Skin of body (tissue), 3 donors: ENCODE measurements at places on chromosomes 2 and 18. TPM values are rescaled to one million over a fixed set of nuclear protein-coding genes. Genes with fewer than 3 reads are reported as not detected.

GDF7 gene
- total RNA-seq, result 0.89 TPM

DNA sequence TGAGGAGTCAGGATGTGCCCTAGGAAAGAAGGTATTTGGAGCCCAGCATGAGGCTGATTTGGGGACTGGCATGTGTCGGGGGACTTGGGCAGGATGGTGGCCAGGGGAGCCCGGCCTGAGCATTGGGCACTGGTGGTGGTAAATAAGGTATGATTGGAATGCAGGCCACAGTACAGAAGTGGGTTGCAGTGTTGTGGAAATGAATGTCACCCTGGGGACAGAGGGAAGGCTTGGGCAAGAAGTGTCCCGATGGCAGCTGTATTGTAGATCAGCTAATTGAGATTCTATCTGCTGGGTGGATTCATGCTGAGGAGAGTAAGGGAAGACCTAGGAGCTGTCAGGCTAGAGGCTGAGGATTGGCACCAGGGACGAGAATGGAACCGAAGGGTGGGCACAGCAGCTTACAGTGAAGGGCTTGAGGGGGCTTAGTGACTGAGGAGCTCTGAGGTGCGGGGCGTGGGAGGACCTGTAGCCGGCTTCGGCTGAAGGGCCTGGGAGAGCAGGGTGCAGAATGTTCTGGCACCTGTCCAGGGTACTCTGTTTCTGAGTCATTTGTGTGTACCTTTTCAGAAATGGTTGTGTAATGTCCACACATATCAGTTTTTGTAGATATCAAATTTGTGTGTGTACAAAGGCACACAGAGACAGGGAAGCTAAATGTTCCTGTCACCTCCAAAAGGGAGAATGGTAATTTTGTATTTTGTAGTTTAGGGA is 170.2 kb downstream of the PRKCE start:
- no peak for DNase-seq

- no peak for DNase-seq
Measured at GRCh38 chr2:46157072-46157965, 139.9 kb upstream of the EPAS1 start.

CYP1B1 gene
- 14.1 TPM for total RNA-seq

DLGAP1 gene
- 5.3 TPM for total RNA-seq

- DNase-seq, result no peak
Measured at GRCh38 chr18:22219568-22220355, 50.4 kb downstream of the GATA6 start.

SERPINB7 gene
- total RNA-seq, result 14.6 TPM

- no peak for DNase-seq
Measured at GRCh38 chr18:7676253-7676873, 109.2 kb downstream of the PTPRM start.

DNA sequence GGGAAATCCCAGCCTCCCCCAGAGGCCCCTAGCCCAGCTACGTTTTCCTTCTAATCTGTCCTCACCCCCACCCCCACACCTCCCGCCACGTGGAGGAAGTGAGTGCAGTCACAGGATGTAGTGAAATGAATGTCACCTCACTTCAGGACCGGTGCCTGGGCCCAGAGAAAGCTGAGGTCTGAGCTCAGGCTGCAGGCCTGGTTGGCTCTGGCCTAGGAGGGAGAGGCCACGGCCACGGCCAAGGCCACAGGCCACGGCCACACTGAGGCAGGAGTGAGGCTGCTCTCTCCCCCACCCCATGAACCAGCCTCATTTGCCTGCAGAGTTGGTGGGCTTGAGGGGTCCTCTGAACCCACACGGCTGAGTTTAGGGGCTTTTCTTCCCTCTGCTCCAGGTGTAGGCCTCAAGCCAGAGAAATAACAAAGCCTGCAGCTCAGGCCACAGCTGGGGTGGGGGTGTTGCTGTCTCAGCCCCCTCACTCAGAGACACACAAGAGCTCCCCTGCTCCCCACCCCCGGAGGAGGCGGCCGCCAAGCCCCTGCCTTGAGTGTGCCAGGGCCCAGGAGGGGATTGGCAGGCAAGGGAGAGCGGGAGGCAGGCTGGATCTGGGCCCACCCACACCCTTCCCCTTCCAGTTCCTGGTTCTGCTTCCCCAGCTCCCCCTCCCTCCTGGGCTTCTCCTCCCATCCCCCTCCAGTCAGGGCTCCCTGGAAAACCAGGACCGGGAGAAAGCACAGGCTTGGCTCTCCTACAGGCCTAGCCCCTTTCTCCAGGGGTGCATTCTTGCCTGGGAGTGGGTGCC is 27.0 kb downstream of the DNMT3A start:
- DNase-seq, result peak; percentile 81

C2orf78 gene
- not detected for total RNA-seq

ESPNL gene
- total RNA-seq, result 0.69 TPM

DNA sequence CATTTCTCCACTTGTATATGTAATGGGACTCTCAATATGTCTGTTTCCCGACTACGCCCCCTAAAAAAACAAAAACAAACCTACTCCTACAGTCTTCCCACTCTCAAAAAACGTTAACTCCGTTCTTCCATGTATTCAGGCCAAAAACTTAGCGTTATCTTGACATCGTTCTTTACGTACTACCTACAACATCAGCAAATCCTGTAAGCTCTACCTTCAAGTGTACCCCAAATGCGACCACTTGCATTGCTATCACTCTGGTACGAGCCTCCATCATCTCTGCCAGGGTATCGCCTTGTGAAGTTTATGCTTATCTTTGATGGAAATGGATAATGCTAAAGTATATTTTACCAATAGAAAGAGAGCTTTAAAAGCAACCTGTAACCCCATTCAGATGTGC is 479 bp downstream of the GPATCH11 start:
- no peak for DNase-seq

GRCh38 chr2:189519631-189520387 is 60.8 kb downstream of the SLC40A1 start:
- no peak for DNase-seq

DNA sequence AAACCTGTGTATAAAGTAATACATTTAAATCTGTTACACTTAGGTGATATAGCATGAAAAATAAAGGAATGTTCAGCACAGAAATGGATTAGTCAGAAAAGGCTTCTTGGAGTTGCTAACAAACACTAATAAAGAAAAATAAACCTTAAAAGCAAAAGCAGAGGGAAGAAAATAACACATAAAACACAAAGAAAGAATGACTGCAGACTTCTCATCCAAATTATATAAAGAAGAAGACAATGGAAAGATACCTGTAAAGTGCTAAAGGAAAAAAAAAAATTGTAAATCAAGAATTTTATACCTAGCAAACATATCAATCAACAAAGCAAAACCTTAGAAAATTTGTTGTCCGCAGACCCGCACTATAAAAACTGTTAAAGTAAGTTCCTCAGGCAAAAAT is 63.6 kb downstream of the EXOC6B start:
- no peak for DNase-seq

GRCh38 chr2:189412330-189412953 is 28.8 kb upstream of the WDR75 start:
- peak; percentile 85 for DNase-seq

GRCh38 chr2:188607501-188607900 is 315.8 kb downstream of the GULP1 start:
- no peak for DNase-seq

DNA sequence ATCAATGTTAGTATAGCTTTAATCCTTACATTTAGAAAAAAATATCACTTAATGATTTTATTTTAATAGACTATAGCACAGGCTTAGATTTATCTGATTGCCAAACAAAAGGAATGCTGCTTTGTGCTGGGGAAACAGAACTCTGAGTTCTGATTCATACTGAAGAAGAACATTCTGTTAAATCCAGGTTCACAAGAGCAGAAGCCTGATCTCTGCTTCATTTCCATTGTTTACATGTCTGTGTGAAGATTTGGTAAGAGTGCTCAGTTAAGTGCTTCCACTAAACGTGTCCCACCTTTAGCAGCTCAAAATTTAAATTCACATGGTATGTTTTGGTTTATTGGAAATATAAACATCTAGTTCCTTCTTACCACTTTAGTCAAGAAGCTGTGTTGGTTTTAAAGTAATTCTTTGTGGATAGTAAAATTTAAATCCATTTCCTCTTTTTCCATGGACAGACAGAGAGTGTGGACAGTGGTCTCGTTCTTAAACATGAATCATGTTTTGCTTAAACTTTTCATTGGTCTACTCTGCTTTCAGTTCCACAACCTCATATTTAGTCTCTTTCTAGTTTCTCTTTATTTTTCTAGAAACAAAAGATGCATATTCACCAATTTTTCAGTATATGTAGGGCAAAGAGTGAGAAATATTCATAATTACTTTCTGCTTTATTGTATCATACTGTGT is 59.1 kb downstream of the NYAP2 start:
- DNase-seq, result no peak

GPBAR1 gene
- 0.39 TPM for total RNA-seq

DNA sequence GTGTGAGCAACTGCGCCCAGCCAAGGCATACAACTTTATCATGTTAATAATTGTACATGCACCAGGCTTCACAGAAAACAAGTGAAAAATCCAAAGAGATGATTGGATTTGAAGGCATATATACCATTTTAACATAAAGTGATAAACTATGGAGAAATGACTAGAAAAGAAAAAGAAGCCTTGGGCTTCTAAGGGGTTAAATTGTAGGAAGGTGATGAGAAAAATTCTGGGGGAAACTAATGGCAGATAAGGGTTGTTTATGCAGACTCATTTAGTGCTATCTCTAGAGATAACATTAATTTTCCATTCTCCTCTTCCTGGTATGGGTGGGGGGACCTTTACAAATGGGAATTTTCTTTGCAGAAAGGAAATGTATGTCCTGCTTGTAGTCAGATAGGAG is 154.0 kb downstream of the TMEM17 start:
- DNase-seq, result no peak

CCDC102B gene
- total RNA-seq, result 54.6 TPM

GRCh38 chr2:53724536-53724935 is 43.1 kb upstream of the CHAC2 start:
- no peak for DNase-seq

PIEZO2 gene
- total RNA-seq, result 51.0 TPM

- DNase-seq, result no peak
Measured at GRCh38 chr18:2572892-2573291, 1.5 kb downstream of the NDC80 start.

- no peak for DNase-seq
Measured at GRCh38 chr18:13565228-13565627, 161.1 kb downstream of the FAM210A start.

GRCh38 chr18:78999939-79000338 is 20.3 kb downstream of the SALL3 start:
- DNase-seq, result no peak

- no peak for DNase-seq
Measured at GRCh38 chr2:113113807-113114206, 13.6 kb upstream of the IL1RN start.

DNA sequence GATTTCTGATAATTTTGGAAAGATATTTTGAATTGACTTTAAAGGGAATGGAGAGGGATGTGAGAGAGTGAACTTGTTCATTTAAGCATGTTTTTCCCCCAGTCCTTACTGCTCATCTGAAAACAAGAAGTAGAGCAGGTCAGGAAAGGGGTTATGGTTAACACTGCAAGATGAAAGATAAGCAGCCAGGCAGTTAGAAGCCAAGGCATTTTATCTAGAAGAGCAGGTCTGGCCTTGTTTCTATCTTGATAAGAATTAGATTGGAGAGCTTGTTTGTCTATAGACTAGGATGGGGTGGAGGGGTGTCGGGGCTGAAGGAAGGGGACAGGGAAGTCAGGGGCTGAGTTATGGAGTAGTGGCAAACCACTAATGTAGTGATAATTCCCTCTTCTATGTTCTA is 171.6 kb downstream of the IKZF2 start:
- no peak for DNase-seq

DNAJC5G gene
- not detected for total RNA-seq

CAMKMT gene
- 11.7 TPM for total RNA-seq

- no peak for DNase-seq
Measured at GRCh38 chr2:8215159-8215863, 466.5 kb upstream of the ID2 start.

KCNJ3 gene
- 3.2 TPM for total RNA-seq

- DNase-seq, result no peak
Measured at GRCh38 chr2:20675701-20676352, 8.9 kb downstream of the GDF7 start.

SLC5A7 gene
- 0.10 TPM for total RNA-seq

DNA sequence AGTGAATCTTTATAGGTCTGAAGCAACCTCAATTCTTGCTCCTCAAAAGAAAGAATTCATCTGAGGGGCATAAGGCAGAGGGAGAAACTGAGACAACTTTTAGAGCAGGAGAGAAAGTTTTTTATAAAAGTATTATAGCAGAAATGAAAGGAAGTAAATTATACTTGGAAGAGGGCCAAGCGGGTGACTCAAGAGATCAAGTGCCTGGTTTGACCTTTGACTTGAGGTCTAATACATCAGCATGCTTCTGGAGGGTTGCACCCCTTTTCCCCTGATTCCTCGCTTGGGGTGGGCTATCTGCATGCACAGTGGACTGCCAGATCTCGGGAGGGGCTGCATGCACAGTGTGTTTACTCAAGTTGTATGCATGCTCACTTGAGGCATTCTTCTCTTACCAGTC is 268.5 kb upstream of the LRATD1 start:
- DNase-seq, result no peak

OTOS gene
- not detected for total RNA-seq

PIAS2 gene
- 37.0 TPM for total RNA-seq

GRCh38 chr2:135742325-135742757 is 686 bp downstream of the UBXN4 start:
- peak; percentile 55 for DNase-seq

DNA sequence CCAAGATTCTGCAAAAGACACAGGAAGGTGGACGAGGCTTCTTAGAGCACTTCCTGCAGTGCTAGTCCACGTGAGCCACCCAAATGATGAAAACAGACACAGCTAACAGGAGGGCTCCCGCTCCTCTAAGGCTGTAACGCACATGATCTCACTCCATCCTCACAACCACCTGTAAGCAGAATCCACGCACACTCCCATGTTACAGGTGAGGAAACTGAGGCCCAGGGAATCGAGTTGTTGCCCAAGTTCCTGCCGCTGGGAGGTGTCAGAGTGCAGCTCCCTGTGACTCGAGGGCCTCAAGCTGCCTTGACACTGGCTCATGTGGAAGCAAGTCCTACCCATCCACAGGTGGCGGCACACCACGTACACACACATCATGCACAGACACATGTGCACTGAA is 4.4 kb downstream of the DNMT3A start:
- no peak for DNase-seq

MEIS1 gene
- total RNA-seq, result 28.4 TPM

ZBTB7C gene
- total RNA-seq, result 6.3 TPM

GRCh38 chr2:119950966-119951365 is 61.9 kb upstream of the EPB41L5 start:
- no peak for DNase-seq

MYL1 gene
- 926 TPM for total RNA-seq

DNA sequence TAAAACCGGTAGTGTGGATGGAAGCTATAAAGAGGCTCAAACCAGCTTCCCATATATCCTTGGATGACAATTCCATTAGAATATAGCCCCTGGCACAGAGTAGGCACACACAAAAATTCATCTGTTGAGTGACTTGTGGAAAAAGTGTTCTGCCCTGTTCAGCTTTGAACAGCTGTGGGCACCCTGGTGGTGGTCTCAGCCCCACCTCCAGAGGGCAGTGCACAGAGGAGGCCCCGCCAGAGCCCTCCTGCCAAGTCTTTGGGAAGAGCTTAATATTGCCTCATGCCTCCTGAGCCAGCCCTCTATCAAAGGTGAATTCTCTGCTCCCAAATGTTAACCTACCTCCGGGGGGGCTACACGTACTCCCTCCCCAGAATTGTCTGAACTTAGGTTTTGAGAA is 30.4 kb downstream of the EPAS1 start:
- DNase-seq, result no peak

IL1R2 gene
- total RNA-seq, result 15.6 TPM
